Foreskin fibroblast (primary cell): ENCODE measurements at places on chromosomes 2 and 18.

- no peak for DNase-seq
Observed at GRCh38 chr18:48345596-48345995, 63.6 kb downstream of the ZBTB7C start.

DNA sequence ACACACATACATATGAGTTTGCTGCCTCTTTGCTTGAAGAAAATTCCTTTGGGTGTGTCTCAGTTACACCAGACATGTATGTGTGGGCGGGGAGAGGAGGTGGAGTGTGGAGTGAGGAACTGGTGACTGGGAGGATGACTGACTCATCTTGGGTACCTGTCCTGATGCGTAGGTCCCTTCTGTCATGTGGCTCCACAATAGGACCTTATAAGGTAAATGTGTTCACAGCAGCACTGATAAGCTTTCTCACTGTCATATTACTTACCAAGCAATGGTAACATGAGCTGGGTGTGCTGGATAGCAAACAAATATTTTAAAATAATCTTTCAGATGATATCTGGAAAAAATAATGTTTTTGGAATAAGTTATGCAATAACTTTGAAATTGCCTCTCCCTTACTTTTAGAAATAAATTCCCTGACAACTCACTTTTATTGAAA, 45.1 kb downstream of the SLC9A2 start:
- DNase-seq, result no peak

GRCh38 chr2:73987948-73988700, 3.4 kb downstream of the TET3 start:
- DNase-seq, result no peak

GRCh38 chr18:11844436-11844835, 6.8 kb upstream of the CHMP1B start:
- DNase-seq, result no peak

DNA sequence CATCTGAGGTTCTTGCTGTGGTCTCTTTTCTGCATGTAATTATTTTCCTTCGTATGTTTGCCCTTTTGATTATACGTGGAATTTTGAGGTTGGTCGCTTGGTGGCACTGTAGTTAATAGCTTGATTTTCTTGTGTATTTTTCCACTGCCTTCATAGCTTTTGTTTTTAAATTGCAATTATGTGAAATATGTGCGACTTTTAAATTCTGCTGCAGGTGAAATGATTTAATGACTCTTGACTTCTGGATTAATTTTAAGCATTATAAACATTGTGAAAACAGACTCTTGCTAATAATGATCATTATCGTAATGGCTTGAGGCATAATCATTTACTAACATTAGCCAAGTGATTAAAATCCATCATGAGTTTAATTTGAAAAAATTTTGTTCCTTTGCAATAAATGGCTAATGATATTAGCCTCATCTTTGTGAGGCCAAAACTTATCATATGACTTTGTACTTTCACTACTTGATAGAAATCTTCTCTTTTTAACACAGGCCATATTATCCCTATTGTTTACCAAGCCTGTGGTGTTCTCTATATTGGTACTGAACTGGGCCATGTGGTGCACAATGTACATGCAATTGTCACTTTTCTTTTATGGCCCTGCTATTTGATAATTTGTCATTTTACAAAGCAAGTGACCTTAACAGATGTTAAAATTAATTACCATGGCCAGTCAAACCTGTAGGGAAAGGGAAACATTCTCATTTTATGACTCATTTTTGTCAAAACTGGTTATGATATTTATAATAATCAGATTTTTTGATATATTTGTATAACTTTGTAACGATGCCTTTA, 62.8 kb upstream of the NEUROD1 start:
- DNase-seq, result peak; percentile 79

DNA sequence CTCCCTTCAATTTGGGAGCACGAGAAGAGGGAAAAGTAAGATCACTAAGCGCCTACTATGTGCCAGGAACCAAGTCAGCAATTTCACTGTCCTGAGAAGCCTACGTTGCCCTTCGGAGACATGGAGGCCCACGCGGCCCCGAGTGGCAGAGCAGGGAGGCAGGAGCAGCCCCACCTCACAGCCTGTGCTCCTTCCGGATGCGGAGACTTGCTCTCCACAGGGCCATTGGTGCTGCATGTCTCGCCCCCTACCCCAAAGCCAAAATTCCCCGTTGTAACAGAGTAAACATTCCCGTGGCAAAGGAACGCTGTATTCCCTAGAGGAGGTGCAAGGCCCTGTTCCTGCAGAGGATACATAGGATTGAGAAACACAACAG, 4.5 kb downstream of the SLC14A2 start:
- no peak for DNase-seq

GRCh38 chr2:101175991-101176390, 24.8 kb upstream of the TBC1D8 start:
- DNase-seq, result no peak

DNA sequence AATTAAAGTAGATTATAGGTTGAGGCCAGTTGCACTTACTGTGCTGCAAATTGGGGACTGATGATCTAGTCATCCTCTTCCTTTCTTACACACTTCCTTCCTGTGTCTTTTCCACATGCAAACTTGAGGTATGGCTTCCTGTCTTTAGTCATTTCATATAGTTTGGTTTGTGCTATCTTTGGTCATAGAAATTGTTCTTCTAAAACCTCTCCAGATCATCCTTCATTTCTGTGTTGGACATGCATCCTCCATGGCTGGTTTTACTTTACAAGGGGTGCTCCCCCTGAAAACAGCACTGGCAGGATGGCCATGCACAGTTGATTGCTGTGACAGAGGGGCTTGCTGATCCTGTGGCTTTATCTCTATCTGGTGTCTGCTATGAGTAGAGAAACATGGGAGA, 36.5 kb downstream of the MGAT5 start:
- no peak for DNase-seq

DNA sequence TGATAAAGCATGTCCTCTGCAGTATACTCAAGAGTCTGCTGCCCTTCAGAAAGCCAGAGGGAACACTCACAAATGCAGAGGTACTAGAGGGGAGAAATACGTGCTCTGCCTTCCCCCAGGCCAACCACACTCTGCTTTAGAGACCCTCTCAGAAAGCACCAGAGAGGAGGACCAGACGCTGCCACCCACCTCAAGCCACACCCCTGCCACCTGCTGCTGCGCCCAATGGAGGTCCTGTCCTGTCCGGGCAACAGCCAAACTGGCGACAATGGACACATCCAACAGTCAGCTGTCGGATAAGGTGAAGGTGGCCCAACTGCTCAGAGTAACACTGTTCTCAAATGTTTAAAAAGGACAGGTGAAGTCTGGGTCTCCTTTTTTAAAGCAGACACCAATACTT, 44.6 kb downstream of the FAM168B start:
- DNase-seq, result no peak

GRCh38 chr2:176024083-176024482, 22.0 kb upstream of the LNPK start:
- no peak for DNase-seq

- DNase-seq, result no peak
Observed at GRCh38 chr18:12233378-12233777, 20.8 kb upstream of the CIDEA start.

GRCh38 chr2:46304635-46305034, 7.4 kb downstream of the EPAS1 start:
- no peak for DNase-seq

DNA sequence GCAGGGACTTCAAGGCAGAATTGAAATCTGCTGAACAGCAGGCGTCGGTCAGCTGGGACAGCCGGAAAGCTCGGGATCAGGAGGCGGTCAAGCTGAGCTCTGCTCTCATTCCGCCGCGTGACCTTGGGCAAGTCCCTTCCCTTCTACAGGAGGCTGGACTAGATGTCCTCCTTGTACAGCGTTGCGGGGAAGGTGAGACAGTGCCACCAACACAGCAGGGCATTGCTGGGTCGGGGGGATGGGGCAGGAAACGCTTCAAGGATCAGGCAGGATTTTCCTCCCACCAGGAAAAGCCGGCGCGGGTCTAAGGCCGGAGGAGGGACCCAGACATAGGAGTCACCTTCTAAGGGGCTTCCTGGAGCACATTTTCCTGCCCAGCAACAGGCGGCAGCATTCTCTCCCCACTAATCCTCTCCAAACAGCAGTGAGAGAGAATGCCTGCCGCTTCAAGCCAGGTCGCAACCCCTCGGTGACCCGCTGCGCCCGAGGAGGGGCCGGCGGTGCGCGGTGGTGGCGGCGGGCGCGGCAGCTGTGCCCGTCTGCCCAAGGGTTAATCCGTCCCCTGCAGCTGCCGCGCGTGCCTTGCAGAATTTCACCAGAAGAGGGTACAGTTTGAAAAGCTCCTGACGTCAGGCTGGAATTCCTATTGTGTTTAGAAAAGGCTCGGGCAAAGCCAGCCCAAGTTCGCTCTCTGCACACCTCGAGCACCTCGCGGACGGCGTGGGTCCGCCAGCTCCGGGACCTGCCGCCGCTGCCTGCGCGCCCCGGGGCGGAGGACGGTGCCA, at the start of gene KCNF1:
KCNF1 (plus strand) TSS at position 644 of the 785 bp plus-strand sequence. CDS start 493 bp downstream, outside the sequence.
- peak; percentile 60 for DNase-seq

GRCh38 chr2:86344404-86344803, 7.0 kb upstream of the REEP1 start:
- no peak for DNase-seq

DNA sequence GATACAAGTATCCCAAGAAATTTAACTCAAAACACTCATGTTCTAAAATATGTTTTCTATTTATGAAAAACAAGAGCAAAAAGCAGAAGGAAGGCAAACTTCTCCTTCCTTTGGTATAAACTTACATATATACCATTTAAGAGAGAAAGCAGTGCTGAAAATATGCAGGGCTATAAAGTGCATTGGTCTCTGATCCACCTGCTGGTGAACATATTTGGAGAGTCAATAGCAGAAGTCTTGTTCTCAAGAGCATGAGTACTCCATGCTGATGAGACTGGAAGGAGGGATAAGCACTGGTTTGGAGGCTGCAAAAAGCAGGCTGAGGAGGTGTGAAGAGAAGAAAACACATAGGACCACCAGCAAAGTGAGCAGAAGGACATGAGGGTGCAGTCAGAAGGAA, 391.2 kb downstream of the STK39 start:
- no peak for DNase-seq

GRCh38 chr2:72378753-72379348, 231.2 kb upstream of the CYP26B1 start:
- DNase-seq, result peak; percentile 1

- peak; percentile 94 for DNase-seq
Observed at GRCh38 chr2:215664847-215665525, 229.1 kb upstream of the FN1 start.

DNA sequence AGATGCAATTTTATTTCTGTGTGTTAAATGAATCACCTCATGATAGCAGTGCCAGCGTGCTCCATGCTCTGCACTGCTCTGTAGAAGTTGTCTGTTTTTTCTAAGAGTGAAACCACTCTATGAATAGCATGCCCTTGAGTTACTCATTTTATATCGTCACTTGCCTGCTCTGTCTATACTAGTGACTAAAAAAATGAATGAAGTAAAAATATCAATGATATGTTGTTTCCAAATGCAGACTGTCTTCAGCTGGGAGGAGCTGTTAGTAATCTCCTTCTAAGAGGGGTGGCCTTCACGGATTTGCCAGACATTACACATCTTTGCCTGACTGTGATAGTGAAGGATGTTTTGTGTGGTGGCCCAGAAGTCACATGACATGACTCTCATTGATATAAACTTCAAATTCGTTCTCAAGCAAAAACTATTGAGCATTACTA, 852.1 kb downstream of the CNTNAP5 start:
- peak; percentile 7 for DNase-seq

- no peak for DNase-seq
Observed at GRCh38 chr2:222750533-222750932, 79.1 kb downstream of the MOGAT1 start.

GRCh38 chr2:162242586-162243280, 512 bp downstream of the FAP start:
- DNase-seq, result peak; percentile 84

DNA sequence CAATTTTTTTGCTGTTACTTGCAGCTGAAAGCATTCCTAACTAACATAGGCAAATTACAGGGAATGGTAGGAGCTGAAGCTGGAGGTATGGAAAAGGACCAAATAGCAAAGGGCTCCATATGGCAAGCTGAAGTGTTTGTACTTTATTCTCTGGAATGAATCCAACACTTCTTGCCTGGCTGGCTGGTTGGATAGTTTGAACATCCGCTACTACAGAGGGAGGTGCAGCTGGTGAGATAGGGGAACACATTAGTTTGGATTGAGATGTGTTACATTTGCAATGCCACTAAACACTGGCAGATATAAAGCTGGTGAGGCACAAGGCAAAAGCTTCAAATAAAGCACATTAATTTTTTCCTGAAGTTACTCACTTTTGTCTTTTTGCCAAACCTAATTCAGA, 291.5 kb downstream of the SP3 start:
- DNase-seq, result no peak

- no peak for DNase-seq
Observed at GRCh38 chr18:80175451-80176204, 66.6 kb downstream of the ADNP2 start.
